Iris pigment epithelial cell (primary cell): ENCODE measurements at places on chromosomes 2 and 18.

DNA sequence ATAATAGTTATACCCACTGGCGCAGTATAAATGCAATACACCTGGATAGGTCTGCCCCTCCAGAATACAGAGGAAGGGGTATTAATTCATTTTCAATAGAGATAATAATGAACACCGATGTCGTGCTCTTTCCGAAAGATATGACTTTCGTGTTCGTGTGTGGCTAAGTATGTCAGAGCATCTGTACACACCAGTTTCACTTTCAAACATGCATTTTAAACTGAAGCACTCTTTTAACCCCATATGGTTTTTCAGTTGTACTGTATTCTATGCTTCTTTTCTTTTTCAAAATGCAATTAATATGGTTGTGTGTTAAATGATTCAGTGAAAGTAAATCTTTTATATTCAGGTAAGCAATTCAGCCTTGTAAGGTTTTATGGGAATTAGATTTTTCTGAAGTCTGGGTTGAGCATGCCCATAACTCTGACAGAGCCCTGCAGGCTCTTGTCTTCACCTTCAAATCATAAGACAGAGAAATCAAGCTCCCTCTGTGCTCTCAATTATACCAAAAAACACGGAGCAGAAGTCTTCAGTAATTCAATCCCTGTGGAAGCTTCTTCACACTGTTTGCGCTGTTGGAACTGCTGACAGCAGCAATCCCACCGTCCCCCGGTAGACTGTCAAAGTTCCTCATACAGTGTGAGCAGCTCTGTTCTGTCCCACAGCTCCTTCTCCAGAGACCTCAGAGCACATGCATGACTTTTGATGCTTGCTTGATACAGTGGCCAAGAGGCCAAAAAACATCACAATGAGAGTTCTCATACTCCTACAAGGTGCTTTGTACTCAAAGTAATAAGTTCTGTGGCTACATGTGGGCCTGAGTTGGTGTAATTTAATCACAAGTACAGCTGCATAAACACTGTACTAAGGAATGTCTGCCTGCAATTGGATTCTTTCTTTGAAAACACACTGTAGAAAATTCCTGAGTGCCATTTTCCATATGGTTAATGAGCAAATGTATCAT is 186.8 kb downstream of the ZNF521 start:
- peak; percentile 24 for DNase-seq

- no peak for DNase-seq
These were observed 40.3 kb downstream of the AAK1 start for GRCh38 chr2:69603146-69603743.

GRCh38 chr2:69594341-69594740 is 49.2 kb downstream of the AAK1 start:
- peak; percentile 88 for DNase-seq

DNA sequence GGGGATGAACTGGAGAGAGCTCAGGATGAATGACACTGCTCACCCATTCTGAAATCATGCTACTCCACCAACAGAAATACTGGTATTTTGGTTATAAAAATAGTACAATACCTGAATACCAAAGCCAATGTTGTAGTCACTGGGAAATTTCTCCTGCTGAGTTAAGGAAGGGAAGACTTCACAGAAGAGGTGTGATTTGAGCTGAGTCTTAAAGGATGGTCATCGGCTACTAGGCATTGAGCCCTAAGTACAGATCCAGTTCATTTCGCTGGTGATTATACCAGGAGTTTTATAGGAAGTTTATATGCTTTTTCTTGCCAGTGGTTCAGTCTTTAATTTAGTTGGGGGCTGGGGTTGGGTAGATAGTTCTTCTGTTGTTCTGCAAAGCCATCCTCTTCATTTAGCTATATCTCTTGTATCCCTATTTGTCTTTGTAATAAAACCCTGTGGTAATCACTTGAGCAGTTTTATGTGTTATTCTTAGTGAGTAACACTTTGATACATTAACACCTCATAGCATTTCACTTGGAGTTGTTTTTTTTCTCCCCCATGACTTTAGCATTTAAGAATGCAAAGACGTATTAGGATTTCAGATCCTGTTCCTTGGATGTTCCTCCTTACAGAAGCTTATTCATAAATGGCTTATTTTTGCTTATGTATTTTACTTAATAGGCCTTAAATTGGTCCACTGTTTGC is 239.9 kb upstream of the FOSL2 start:
- peak; percentile 57 for DNase-seq

- no peak for DNase-seq
These were observed 25.9 kb upstream of the RESP18 start for GRCh38 chr2:219358170-219359075.

- peak; percentile 14 for DNase-seq
These were observed 261.4 kb downstream of the TWIST2 start for GRCh38 chr2:239109041-239109927.

- no peak for DNase-seq
These were observed 238.5 kb downstream of the GALR1 start for GRCh38 chr18:77487951-77488740.

DNA sequence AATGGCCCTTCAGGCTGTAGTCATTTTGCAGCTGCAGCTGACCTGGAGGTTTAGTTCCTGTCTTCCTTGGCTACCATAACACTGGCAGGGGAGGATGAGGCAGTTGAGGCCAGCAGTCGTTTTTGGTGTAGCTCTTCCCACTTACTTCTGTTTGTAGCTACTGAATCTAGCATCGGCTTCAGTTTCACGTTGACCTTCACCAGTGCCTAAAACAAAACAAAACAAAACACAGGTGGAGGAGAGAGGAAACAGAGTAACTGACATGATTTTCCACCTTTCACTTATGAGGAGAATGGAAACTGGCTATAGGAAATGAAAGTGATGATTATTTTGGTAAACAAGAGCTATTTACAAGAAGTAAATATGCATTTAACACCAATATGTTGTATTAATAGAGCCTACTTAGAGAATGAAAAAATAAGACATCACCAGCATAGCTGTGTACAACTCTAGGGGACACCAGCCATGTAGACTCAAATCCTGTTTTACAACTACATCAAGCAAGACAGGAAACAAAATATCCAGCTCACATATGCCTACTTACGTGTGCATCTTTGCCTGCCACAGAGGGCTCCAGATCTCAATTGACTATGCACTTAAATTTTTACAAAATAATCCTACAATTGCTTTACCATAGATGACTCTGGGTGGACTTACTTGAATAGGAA is 236.9 kb downstream of the AGPS start:
- no peak for DNase-seq

GRCh38 chr2:37827455-37827854 is 97.6 kb upstream of the RMDN2 start:
- DNase-seq: no peak

GRCh38 chr18:11336241-11336640 is 186.9 kb upstream of the PIEZO2 start:
- peak; percentile 35 for DNase-seq

DNA sequence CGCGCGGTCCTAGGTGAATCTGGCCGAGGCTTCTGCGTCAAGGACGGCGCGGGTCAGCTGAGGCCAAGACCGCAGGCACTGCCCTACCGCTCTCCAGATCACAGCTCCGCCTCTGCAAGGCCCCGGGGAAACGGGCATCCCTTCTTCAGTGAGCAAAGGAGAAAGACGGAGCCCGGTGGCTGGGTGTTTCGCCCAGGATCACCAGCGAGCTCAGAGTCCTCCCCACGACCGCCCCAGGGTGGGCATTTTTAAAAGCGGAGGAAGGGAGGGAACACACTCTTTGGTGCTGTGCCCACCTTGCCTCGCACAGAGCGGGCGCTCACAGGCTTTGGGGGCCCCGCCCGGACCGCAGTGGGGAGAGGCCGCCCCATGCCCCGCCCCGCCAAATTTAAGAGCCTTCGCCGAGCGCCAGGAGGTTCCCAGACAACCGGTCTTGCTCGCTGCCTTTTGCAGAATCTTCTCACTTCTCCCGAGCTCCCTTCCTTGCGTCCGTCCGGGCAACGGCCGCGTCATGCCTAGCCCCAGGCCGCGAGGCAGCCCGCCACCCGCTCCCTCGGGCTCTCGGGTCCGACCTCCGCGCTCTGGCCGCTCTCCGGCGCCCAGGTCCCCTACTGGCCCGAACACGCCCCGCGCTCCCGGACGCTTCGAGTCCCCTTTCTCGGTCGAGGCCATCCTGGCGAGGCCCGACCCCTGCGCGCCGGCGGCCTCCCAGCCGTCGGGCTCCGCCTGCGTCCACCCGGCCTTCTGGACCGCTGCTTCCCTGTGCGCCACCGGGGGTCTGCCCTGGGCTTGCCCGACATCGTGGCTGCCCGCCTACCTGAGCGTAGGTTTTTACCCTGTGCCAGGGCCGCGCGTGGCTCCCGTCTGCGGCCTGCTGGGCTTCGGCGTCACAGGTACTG is at the start of gene NOTO:
TSS of gene NOTO (plus strand) at position 419 of the 899 bp plus-strand sequence. CDS start at position 512, 93 bp downstream.
- no peak for DNase-seq

GRCh38 chr2:120912101-120912985 is 176.7 kb downstream of the GLI2 start:
- peak; percentile 58 for DNase-seq

DNA sequence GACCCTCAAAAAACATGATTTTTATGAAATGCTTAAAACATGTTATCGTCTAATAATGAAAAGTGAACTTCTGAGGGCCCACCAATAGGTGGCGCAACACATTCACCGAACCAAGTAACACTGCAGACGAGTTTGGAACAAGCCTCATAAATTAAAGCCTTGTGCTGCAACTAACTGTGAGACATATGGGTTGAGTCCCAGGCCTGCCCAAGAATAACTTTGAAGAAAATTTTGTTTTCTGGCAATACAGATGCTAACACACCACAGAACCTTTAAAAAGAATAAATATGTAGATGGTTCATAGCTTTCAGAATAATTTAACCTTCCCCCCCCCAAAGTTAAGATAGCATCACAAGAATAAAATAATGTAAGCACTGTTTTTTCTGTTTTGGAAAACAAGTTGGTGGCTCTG is 285.9 kb downstream of the RNF144A start:
- DNase-seq: peak; percentile 57

GRCh38 chr2:120251078-120251477 is 1.6 kb upstream of the RALB start:
- no peak for DNase-seq

GRCh38 chr2:104164721-104165252 is 689.1 kb upstream of the POU3F3 start:
- no peak for DNase-seq

DNA sequence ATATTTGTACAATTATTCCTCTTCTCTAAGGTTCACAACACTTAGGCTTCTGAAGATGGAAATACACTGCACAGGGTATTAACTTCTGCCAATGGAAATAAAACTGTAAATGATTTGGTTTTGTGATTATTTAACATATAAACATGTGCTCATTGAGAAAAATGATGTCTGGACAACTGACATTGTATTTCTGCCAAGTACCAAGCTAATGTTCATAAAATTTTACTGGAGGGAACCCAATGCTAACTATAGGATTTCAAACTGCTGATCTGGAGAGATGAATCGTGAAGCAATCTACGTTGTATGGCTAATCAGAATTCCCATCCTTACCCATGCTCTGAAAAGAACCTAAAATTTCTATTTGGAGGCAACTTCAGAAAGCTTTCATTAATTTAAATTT is 279.7 kb downstream of the NRXN1 start:
- no peak for DNase-seq

- DNase-seq: peak; percentile 81
These were observed 84.8 kb upstream of the POU3F3 start for GRCh38 chr2:104769096-104769495.

- DNase-seq: no peak
These were observed 65.2 kb downstream of the SOCS6 start for GRCh38 chr18:70354080-70354479.

GRCh38 chr2:219254590-219255201 is 978 bp upstream of the TUBA4A start:
- DNase-seq: peak; percentile 29

DNA sequence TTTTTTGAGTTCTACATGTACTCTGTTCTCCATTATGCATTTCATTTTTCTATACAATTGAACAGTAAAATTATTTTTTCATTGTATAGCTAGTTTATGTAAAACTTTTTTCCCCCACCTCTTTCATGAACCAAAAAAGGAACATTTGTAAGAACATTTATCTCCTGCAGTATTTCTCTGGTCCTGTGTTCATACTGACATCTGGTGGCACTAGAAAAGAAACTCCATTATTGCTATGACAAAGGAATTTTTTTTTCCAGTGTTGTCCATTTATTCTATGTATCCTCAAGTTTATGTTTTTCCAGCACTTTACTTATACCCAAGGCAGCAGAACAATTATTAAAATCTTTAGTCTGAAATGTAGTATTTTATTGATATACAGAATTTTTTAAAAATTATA is 27.4 kb upstream of the CHAC2 start:
- DNase-seq: peak; percentile 55

DNA sequence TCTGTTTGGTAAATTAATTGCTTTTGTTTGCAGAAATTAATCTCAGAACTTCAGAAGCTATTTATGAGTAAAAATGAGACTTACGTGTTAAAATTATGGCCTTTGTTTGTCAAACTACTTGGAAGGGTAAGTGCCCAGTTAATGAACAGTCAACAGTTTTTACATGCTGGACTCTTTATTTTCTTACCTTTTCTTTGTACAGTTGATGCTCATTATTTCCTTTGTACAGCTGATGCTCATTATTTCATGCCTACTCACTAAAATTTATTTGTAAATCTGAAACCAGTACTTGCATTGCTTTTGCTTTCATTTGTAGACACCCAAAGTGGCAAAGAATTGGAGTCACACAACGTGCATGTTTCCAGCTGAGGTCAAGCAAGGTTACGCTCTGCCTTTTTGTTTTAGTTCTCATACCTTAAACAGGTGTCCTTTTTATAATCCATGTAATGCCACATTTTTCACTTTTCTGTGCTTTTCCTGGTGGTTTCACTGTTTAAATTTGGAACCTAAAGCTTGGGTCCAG is 13.3 kb downstream of the RIF1 start:
- no peak for DNase-seq

DNA sequence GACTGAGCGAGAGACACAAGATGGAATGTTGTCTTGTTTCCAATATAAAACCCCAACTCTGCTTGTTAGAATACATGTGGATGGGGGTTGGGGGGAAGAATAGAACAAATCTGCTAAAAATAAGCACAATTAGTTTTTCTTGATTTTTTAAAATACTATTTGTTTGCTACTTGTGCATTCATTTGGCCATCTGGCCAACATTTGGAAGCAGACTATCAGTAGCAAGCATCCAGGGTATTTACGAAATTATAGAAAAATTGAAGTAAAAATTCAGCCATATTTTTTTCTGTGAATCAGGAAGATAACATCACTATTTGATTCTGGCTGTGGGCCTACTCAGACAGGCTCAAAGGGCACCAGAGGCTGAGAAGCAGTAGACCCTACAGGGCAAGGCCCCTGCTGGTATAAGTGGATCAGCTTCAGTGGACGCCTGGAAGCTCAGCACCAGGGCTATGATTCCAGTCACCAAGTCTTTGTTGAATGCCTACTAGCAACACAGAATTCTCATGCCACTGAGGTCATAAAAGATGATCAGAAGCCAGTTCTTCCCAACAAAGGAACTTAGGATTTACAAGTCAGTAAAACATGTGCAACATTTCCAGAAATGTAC is 133.9 kb downstream of the CCBE1 start:
- DNase-seq: no peak

- no peak for DNase-seq
These were observed 18.6 kb downstream of the PTCD3 start for GRCh38 chr2:86124683-86125082.

DNA sequence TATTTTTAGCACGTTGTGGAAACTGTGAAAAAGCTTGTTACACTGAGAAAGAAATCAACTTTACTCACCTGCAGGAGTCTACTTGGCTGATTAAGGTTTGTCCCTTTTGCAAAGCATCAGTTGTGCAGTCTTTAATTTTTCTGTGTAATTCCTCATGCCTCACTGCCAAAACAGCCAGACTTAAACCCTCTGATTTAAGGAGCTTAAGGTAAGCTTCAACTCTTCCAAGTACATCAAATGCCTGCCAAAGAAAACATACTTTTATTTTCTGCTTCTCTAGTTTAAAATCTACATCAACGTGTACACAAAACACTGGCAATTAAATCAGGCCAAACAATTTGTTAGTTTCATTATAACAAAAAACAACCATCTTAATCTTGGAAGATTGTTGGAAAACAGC is 98.0 kb upstream of the TTN start:
- no peak for DNase-seq
